ENCODE measurements at places on chromosomes 13 and 19. TPM values are rescaled to one million over a fixed set of nuclear protein-coding genes. Genes with fewer than 3 reads are reported as not detected.

- H3K36me3 ChIP-seq: no peaks in the 10 kb centered on the region
- peaks cover 7% of the 10 kb centered on the region for H3K4me1 ChIP-seq
- no peaks in the 10 kb centered on the region for H3K27me3 ChIP-seq
- no peak for DNase-seq
Measured at GRCh38 chr13:20387441-20387971, 138.2 kb downstream of the CRYL1 start.

DNA sequence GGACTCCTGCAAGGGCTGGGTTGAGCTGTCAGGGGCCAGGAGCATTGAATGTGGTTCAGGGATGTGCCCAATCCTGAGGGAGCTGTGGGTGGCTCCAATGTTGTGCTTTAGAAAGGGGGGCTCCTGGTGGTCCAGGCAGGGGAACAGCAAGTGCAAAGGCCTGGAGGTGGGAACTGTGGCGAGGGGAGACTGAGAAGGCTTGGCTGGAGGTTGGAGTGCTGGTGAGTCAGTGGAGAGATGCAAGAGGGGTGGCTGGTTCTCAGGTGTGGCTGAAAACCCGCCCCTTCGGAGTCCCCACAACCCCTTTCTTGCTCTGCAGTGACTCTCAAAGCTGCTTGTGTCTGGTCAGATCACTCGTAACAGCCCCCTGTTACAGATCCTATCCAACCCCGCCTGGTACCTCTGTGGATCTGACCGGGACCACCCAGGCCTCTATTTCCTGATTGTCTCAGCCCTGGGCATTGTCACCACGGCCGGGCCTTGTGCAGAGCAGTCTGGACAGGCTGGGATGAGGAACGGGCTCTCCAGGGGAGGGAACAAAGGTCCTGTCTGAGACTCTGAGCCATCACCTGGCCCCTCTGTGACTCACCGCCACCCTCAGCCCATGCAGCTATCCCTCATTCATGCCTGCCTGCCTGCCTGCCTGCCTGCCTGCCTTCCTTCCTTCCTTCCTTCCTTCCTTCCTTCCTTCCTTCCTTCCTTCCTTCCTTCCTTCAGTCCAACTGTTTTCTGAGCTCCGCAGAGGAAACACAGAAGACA, 1.4 kb upstream of the KCNN1 start:
- no peak overlapping the region for H3K27ac ChIP-seq
- H3K36me3 ChIP-seq: no peaks in the 10 kb centered on the region
- no peak overlapping the region for H3K4me3 ChIP-seq

DNA sequence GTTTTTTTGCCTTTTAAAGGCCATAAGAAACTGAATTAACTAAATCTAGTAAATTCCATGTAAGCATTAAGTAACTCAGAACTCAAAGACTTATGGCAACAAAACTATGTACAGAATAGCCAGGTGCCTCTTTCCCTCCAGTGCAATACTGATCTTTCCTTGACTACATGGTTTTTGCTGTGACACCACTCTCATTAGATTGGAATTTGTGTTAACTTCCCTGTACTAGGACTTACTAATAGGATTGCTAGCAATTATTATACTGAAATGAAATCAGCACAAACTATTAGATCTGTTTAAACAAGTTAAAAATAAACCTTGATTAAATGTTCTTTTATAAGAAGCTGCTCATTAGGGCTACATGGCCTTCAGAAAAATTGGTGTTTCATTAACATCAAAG, 96.3 kb downstream of the DACH1 start:
- no peak overlapping the region for H3K4me3 ChIP-seq
- no peak for DNase-seq
- no peaks in the 10 kb centered on the region for H3K27me3 ChIP-seq
- H3K36me3 ChIP-seq: no peaks in the 10 kb centered on the region
- no peaks in the 10 kb centered on the region for H3K4me1 ChIP-seq
- H3K27ac ChIP-seq: no peak overlapping the region

- H3K4me3 ChIP-seq: no peak overlapping the region
- peaks cover 85% of the 10 kb centered on the region for H3K4me1 ChIP-seq
- no peak overlapping the region for H3K27ac ChIP-seq
- DNase-seq: no peak
- peaks cover 38% of the 10 kb centered on the region for H3K36me3 ChIP-seq
- H3K27me3 ChIP-seq: no peaks in the 10 kb centered on the region
Measured at GRCh38 chr13:98500963-98501421, 75.9 kb downstream of the STK24 start.

- no peaks in the 10 kb centered on the region for H3K4me1 ChIP-seq
- H3K4me3 ChIP-seq: no peak overlapping the region
- no peaks in the 10 kb centered on the region for H3K36me3 ChIP-seq
- H3K27me3 ChIP-seq: peaks cover 14% of the 10 kb centered on the region
- H3K27ac ChIP-seq: no peak overlapping the region
Measured at GRCh38 chr13:110269509-110270185, 37.3 kb downstream of the COL4A1 start.

GRCh38 chr19:2983351-2984214, 6.2 kb downstream of the TLE6 start:
- no peak overlapping the region for H3K27ac ChIP-seq
- no peaks in the 10 kb centered on the region for H3K4me1 ChIP-seq

DNA sequence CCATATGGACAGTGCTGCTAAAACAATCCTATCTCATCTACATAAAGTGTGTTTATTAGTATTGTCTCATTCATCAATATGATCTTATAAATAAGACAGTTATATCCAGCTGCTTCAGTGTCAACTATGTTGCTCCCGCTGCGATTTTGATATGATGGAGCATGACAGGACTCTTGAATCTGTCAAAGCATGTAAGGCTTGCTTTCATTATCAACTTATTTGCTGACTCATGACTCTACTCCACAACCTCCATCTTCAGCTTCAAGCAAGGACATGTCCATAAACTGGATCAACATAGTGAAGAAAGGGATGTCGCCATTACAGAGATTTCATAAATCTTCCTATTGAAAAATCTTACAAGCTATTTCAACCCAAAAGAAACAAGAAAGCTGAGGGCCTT, 2812.6 kb downstream of the PCDH9 start:
- no peak for DNase-seq
- no peaks in the 10 kb centered on the region for H3K36me3 ChIP-seq
- no peak overlapping the region for H3K4me3 ChIP-seq
- H3K27me3 ChIP-seq: no peaks in the 10 kb centered on the region

GRCh38 chr19:35316560-35316959, 12.4 kb upstream of the CD22 start:
- DNase-seq: no peak
- H3K27me3 ChIP-seq: peaks cover 2% of the 10 kb centered on the region
- H3K27ac ChIP-seq: no peak overlapping the region
- H3K4me3 ChIP-seq: no peak overlapping the region
- H3K36me3 ChIP-seq: no peaks in the 10 kb centered on the region

GRCh38 chr19:37954421-37954874, 47.4 kb downstream of the SIPA1L3 start:
- H3K27ac ChIP-seq: no peak overlapping the region
- no peaks in the 10 kb centered on the region for H3K27me3 ChIP-seq
- DNase-seq: no peak

DNA sequence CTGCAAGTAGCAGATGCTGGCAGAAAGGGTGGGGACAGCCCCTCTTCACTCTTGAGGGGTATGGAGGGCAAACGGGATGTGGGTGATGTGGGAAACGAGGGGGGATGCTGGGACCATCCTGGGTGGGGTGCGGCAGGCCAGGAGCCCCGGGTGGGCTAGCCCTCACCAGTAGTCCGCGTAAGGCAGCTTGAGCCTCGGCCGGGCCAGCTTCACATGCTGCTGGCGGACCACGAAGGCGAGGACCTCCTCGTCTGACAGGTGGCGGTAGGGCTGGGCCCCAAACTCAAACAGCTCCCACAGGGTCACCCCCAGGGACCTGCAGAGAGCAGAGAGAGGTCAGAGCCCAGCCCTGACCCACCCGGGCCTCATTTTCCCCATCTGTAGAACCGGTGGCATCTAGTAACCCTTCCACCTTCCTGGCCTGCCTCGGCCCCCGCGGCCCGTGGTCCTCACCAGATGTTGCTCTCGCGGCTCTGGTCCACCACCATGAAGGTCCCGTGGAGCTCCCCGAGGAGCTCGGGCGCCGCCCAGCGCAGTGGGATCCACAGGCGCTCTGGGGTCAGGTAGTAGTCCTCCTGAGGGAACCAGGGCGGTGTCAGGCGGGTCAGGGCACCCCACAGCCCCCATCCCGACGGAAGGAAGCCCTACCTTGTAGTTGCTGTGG, 10.7 kb downstream of the LMTK3 start:
- peaks cover 3% of the 10 kb centered on the region for H3K36me3 ChIP-seq
- H3K4me3 ChIP-seq: peak overlapping the region; percentile 45
- no peak for DNase-seq
- H3K27me3 ChIP-seq: peaks cover 16% of the 10 kb centered on the region
- no peak overlapping the region for H3K27ac ChIP-seq

PIAS4 gene
- total RNA-seq: 37.3 TPM

FPR1 gene
- total RNA-seq: not detected

ZNF723 gene
- total RNA-seq: not detected

FOXO1 gene
- 42.5 TPM for total RNA-seq

THSD8 gene
- total RNA-seq: 31.0 TPM

CGB8 gene
- not detected for total RNA-seq

STOML3 gene
- not detected for total RNA-seq
